Activated CD4-positive, alpha-beta memory T cell treated with anti-CD3 and anti-CD28 coated beads for 36 hours (primary cell): ENCODE measurements at places on chromosomes 4 and X. TPM values are rescaled to one million over a fixed set of nuclear protein-coding genes. Genes with fewer than 3 reads are reported as not detected.

DNA sequence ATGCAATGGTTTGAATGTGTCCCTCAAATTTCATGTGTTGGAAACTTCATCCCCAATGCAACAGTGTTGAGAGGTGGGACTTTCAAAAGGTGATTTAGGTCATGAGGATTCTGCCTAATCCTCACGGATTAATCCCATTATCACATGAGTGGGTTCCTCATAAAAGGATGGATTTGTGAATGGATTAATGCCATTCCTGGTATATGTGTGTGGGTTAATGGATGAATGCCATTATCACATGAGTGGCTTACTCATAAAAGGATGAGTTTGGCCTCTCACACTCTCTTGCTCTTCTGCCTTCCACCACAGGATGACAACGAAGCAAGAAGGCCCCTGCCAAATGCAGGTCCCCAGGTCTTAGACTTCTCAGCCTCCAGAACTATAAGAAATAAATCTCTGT lies 30.5 kb upstream of the NEUROG2 start:
- DNase-seq: no peak
- no peaks in the 10 kb centered on the region for H3K27me3 ChIP-seq
- no peaks in the 10 kb centered on the region for H3K4me1 ChIP-seq
- no peak overlapping the region for H3K4me3 ChIP-seq
- peaks cover 9% of the 10 kb centered on the region for H3K36me3 ChIP-seq
- no peak overlapping the region for H3K27ac ChIP-seq

- H3K27me3 ChIP-seq: no peaks in the 10 kb centered on the region
- H3K27ac ChIP-seq: no peak overlapping the region
- peaks cover 7% of the 10 kb centered on the region for H3K4me1 ChIP-seq
- H3K4me3 ChIP-seq: no peak overlapping the region
These were observed 558.8 kb downstream of the MID1IP1 start for GRCh38 chrX:39360101-39360500.

Gene RBMX
- 269 TPM for total RNA-seq

GRCh38 chrX:10450959-10451355 lies 169.4 kb downstream of the MID1 start:
- no peak for DNase-seq
- H3K4me3 ChIP-seq: no peak overlapping the region
- no peaks in the 10 kb centered on the region for H3K36me3 ChIP-seq
- no peaks in the 10 kb centered on the region for H3K27me3 ChIP-seq
- H3K27ac ChIP-seq: no peak overlapping the region
- no peaks in the 10 kb centered on the region for H3K4me1 ChIP-seq

DNA sequence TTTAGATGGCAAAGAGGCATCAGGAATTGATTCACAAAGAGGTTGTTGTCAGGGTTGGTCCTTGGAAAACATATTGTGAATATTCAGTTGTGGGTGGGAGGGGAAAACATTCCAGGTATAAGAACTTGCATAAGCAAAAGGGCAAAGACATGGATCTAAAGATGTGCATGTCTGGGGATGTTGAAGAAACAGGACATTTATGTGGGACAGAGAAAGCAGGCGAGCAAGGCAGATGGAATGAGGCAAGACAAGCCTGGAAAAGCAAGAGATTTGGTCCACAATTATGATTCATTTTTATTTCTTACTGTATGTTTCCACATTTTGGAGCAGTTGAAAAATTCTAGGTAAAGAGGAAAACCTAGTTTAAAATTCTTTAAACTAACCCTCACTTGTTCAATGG lies 134.9 kb upstream of the CXXC4 start:
- H3K4me3 ChIP-seq: no peak overlapping the region
- no peak for DNase-seq
- no peaks in the 10 kb centered on the region for H3K36me3 ChIP-seq
- H3K27me3 ChIP-seq: no peaks in the 10 kb centered on the region

DNA sequence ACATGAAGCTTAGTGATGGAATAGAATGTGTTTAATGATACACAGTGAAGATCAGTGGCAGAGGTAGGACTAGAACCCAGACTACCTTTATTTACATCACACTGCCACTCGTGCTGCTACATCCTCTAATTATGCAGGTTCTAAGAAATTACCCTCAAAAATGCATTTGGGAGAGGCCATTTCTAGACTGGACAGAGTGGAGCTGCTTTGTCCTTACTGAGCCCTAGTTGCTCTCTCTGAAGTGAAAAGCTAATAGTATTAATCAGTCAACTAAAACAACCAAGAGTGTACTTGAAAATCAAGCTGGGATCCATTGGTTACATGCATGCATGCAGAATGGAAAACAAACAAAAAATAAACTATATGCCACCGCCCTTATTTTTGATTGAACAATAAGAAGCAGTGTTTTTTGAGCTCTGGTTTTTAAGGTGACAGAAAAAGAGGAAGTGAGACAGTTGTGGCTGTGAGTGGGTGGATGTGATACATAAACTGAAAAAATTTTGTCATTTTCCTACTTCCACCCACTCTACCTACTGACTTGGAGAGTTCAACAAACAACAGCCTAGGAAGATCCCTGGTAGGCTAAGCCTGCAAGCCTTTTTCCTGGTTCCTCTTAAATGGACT lies 6.8 kb upstream of the VSIG4 start:
- H3K4me3 ChIP-seq: peak overlapping the region; percentile 33
- H3K36me3 ChIP-seq: no peaks in the 10 kb centered on the region
- no peaks in the 10 kb centered on the region for H3K27me3 ChIP-seq
- peak; percentile 49 for DNase-seq
- peaks cover 33% of the 10 kb centered on the region for H3K4me1 ChIP-seq
- peak overlapping the region; percentile 93 for H3K27ac ChIP-seq

Gene GLRA3
- total RNA-seq: not detected

Gene ZNF674
- total RNA-seq: 2.6 TPM

Gene STBD1
- total RNA-seq: 0.67 TPM
